Choroid plexus epithelial cell (primary cell): ENCODE measurements at places on chromosomes 3 and 15.
A peak's percentile ranks its signal among the peaks of the same experiment; 100 is the strongest.

- peak; percentile 5 for DNase-seq
These were observed 200.0 kb upstream of the CBLB start for GRCh38 chr3:106068795-106069194.

DNA sequence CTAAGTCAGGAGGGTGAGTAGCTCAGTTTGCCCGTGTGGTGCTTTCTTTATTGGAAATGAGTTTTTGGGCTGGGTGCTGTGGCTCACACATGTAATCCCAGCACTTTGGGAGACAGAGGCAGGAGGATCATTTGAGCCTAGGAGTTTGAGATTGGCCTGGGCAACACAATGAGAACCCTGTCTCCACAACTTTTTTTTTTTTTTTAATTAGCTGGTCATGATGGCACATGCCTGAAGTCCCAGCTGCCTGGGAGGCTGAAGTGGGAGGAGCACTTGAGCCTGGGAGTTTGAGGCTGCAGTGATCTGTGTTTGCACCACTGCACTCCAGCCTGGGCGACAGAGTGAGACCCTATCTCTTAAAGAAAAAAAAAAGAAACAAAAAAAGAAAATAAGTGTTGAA, 174.9 kb downstream of the NSMCE3 start:
- DNase-seq: no peak

DNA sequence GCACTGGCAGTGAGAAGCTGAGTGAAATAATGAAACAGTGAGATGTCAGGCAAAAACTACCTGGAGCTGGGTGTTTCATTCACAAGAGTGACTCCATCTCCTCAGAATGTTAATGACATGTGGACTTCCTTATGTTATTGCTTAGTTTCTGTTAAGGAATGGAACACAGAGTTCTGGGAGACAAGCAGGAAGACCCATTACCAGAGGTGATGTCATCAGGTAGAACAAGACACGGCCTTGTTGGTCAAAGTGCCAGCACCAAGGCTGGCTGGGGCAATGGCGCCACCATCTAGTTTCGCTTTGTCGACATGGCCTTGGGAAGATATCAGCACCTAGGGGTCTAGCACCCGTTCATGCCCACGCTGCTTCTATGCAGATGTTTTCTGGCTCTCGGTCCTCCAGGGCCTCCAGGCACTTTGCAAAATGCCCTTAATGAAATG, 252.2 kb downstream of the FAM43A start:
- no peak for DNase-seq

GRCh38 chr3:52331091-52331490, 15.0 kb downstream of the DNAH1 start:
- DNase-seq: no peak

- no peak for DNase-seq
These were observed 209.3 kb upstream of the PPP2R3A start for GRCh38 chr3:135756106-135756668.

GRCh38 chr3:16255726-16256125, 9.0 kb downstream of the DPH3 start:
- no peak for DNase-seq

DNA sequence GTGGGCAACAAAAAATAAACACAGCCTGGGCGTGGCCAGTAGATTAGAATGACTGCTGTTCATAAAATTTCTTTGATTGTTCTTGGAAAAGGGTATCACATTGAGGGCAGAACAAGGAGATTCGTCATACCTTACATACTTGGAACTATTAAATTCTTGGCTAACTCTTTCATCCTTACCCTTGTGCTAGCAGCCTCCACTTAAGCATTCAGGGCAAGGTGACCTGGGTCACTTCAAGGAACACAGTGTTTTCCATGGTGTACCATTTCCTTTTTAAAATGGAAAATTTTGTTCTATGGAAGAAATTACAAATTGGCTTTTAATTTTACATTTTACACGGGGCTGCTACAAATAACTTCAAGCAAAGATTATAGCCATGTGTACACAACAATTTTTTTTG, 60.8 kb downstream of the MINDY4B start:
- no peak for DNase-seq

GRCh38 chr3:165753560-165753959, 83.7 kb downstream of the BCHE start:
- DNase-seq: peak; percentile 5

DNA sequence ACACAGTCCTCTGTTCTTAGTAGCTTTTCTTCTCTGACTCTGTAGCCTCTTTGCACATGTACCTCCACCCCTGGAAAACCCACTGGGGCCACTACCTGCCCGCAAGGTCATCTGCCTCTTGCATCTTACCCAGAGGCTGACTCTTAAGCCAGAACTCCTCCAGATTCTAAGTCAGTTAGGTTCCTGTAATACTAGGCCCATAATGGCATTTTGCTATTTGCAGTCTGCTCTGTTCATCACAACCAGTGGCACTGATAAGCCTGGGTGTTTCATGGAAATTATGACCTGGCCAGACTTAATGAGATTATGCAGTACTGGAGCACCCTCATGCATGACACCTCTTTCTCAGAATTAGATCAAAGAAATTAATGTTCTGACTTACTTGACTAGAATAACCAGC, 31.7 kb upstream of the ATG7 start:
- no peak for DNase-seq

DNA sequence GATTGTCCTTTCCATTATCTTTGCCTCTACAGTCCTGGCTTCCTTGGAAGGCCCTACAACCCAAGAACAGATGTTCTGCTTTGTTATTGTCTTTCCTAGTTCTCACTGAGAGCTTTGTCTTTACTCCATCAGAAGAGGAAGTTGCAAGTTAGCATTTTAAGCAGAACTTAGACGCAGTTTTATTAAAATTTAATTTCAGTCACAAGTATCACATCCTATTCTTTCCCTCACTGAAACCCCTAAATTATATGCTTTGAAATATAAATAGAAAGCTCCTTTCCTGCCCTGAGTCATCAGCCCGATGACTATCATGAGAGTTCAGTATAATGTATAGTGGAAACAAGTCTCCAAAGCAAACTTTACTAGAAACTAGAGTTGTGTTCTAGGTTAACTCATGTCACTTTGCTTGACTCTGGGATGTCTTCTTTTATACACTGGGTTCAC, 291.2 kb upstream of the RBMS3 start:
- peak; percentile 4 for DNase-seq

DNA sequence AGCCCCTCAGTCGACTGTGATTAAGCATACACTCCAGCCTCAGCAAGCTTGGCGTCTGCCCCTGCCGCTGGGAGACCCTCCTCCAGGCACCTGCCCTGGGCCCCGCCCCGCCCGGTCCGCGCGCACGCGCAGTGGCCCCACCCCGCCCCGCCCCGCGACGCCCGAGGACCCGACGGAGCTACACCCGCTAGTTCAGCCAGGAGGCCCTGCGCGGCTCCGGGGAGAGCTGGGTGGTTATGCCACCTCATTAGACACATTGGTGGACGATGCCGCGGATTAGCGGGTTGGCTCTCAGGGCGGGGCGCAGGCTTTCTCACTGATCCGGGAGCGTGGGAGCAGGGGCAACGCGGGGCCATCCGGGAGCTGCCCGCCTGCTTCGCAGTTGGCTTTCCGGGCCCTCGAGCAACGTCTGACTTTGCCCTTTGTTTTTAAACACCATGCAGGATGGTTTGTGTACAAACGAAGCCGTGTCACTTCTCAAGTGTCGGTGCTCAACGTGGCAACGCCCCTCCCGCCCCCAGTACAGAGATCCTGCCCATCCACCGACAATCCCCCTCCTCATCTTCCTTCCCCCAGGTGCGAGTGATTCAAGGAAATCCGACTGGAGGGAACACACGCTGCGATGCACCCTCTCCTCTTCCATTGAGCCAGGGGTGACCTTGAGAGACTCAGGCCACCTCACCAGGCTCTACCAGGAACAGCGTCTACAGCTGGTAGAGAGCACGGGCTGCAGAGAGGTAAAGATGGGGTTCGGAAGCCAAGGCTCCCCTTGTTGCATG, 109.3 kb downstream of the SHQ1 start:
- DNase-seq: peak; percentile 11

GRCh38 chr3:41477399-41478014, 278.2 kb downstream of the CTNNB1 start:
- no peak for DNase-seq

GRCh38 chr3:193241716-193242115, 694 bp downstream of the PLAAT1 start:
- DNase-seq: peak; percentile 1

- DNase-seq: no peak
These were observed 98.5 kb upstream of the OSTN start for GRCh38 chr3:191100516-191100915.

DNA sequence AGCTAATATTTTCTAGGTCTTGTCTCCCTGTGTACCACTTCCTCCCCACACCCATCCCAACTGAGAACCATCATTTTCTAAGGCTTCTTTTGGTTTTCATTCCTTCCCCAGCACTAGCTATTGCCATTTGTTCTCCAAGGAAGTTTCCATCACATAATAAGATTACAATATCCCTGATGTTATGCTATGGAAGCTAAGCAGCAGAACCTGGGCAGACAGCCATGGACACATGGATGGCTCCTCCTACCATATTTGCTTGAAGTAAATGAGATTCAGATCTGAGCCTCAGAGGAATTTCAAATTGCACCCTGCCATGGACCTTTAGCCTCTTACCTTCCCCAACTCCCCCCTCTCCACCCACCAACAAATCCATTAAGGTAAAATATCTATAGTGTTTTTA, 31.5 kb downstream of the GASK1A start:
- peak; percentile 17 for DNase-seq

GRCh38 chr3:152252755-152253154, 16.0 kb upstream of the MBNL1 start:
- no peak for DNase-seq

- no peak for DNase-seq
These were observed 7.7 kb upstream of the CX3CR1 start for GRCh38 chr3:39287216-39288164.

DNA sequence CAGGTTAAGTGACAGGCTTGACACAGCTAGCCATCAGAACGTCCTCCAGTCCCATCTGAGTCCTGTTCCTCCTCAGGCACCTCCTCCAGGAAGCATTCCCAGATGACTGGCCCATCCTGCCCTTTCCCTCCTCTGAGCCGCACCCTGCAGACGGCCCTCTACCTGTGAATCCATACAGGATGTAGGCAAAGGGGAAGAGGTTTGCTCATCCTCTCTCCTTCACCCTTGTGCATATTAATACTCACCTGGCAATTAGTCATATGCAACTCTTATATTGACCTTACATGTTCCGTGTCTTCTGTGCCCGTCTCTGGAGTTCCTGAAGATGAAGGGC, 61.9 kb downstream of the SMAD3 start:
- no peak for DNase-seq

DNA sequence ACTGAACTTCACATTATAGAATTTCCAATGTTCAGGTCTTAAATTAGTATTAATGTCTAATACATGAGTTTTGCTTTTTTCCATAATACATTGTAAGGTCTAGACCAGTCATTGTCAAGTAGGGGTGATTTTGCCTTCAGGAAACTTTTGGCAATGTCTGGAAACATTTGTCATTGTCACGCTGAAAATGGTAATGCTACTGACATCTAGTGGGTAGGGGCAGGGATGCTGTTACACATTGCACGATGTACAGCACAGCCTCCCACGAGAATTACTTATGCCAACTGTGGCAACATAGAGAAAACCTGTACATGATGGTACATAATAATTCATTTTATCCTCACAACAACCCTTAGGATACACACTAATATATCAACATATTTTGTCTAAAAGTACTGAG, 384.1 kb downstream of the CADM2 start:
- DNase-seq: peak; percentile 30

GRCh38 chr3:153967260-153967659, 153.9 kb upstream of the ARHGEF26 start:
- no peak for DNase-seq

- no peak for DNase-seq
These were observed 132.4 kb downstream of the SNRK start for GRCh38 chr3:43418601-43419272.

DNA sequence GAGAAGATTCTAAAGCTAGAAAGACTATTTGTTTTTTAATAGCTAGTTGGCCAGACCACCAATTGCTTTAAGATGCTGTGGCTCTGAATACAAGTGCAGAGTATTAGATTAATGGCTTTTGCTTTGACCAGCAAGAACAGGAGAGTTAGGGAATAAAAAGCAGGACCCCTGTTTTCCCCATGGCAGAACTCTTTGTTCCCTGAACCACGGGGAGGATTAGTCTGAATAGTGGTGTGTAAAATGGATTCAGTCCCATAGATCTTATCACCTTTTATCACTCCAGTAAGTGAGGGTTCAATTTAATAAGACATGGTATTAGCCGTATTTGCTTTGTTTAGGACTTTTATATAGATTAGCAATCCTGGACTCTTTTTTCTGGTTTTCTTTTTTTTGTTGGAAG, 562.6 kb upstream of the DPPA4 start:
- DNase-seq: no peak

- DNase-seq: peak; percentile 5
These were observed 831.0 kb downstream of the TUSC7 start for GRCh38 chr3:117540597-117540996.

- no peak for DNase-seq
These were observed 172.1 kb downstream of the APBA2 start for GRCh38 chr15:29057856-29058255.

DNA sequence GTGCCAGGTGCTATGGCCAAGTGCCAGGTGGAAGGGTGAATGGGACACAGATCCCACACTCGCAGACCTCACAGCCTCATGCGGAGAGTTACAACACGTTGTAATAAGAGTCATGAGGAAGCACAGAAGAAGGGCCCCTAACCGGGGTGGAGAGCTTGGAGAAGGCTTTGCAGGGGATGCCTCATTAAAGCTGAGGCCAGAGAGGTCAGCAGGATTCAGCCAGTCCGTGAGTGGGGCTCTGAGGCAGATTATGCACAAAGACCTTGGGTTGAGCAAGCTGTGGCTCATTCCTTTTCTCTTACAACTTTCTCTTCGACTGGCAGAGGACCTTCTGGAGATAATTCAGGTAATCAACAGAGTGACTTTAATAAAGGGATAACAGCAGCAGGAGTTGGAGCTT, 65.3 kb upstream of the SNRK start:
- peak; percentile 31 for DNase-seq

DNA sequence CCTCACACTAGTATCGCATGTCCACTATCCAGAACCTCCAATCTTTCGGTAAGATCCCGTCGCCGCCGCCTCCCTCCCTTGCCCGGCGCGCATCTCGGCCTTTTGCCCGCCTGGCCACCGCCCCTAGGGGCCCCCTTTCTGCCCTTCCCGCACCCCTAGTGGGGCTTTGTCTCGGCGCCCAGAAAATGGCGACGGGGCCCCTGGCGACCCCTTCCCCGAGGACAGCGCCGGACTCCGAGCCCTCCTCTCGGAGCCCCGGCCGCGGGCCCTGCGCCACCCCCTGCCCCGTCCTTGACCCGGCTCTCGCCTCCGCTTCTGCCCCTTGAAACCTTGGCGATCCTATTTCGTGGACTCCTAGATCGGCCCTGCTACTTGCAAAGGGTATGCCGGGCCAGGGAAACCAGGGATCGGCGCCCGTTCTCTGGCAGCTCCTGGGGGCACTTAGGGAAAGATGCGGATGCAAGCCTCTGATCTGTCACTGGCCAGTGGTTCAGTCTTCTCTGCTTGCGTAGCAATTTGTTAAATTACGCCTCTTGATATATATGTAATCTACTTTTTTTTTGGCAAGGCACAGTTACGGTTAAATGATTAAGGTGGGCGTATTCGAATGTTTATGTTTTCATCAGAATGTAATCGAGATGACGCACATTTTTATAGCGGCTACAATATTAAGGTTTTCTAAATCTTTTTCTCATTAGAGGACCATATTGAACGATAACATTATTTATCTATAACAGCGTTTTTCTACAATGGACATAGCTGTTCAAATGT, 603 bp downstream of the EIF1B start:
- peak; percentile 57 for DNase-seq
